ENCODE measurements at places on chromosomes 13 and 19.
A peak's percentile ranks its signal among the peaks of the same experiment; 100 is the strongest.

- DNase-seq: no peak
These were observed 1.6 kb downstream of the LPAR6 start for GRCh38 chr13:48411147-48411794.

DNA sequence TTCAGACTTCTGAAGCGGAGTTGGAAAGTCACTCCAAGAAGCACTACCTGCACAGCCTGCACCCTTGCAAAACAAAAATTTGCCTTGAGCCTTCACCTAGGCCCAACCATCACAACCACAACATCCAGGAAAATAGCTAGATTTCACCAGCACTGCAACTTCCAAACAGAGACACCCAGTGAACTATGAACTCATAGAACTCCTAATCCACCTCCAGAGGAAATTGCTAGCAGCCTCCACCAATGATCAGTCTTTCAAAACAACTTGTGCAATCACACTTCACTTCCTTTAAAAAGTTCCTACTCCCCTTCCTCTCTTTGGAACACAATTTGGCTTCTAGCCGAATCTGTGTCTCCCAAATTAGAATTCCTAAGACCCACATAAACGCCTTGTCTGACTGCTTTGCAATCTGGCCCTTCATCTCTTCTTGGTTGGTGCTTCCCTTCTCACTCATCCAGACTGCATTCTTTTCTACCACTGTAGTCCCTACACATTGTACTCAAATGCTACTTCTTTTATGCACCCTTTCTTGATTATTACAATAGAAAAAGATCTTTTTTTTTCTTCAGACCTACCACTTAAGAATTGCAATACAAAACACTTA is 489.2 kb upstream of the ARGLU1 start:
- no peak for DNase-seq

DNA sequence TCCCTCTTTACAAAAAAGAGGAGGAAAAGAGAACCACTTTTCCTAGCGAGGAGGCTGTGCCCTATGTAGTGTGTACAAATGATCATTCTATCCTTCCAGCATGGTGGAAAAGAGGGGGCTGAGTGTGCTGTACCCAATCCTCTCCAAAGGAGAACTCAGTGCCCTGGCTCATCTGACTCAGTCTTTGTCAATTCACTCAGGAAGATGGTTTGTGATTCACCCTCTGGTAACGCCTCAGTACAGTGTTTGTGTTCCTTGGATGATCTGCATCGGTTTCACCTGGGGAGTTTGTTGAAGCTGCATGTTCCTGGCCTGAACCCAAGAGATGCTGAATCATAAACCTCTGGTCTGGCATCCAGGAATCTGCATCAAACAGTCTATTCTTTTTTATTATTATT is 18.3 kb upstream of the ENOX1 start:
- no peak for DNase-seq

GRCh38 chr19:54162241-54162805 is 2.8 kb upstream of the LENG1 start:
- peak; percentile 86 for DNase-seq

DNA sequence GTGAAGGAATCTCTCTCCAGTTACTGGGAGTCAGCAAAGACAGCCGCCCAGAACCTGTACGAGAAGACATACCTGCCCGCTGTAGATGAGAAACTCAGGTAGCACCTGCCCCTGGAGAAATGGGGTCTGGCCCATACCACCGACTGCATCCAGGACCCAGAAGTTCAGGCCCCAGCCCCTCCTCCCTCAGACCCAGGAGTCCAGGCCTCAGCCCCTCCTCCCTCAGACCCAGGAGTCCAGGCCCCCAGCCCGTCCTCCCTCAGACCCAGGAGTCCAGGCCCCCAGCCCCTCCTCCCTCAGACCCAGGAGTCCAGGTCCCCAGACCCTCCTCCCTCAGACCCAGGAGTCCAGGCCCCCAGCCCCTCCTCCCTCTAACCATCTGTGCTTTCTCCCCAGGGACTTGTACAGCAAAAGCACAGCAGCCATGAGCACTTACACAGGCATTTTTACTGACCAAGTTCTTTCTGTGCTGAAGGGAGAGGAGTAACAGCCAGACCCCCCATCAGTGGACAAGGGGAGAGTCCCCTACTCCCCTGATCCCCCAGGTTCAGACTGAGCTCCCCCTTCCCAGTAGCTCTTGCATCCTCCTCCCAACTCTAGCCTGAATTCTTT is 3.0 kb downstream of the APOC2 start:
- no peak for DNase-seq

DNA sequence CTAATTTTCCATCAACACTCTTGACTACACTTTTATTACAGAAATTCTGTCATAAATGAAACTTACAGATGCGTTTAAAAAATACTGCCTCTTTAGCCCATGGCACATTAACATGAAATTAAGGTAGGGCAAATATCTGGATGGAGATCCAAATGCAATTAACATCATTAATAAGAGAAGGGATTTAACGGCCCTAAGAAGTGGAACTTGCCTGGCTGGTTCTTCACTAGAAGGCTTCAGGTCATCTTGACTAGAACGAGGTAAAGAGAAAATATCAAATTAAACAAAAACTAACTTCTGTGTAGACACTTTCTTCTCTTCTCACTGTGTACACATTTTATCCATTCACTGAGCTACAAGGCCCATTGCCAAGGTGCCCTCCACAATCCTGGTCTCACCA is 1093.4 kb downstream of the EFNB2 start:
- no peak for DNase-seq

DNA sequence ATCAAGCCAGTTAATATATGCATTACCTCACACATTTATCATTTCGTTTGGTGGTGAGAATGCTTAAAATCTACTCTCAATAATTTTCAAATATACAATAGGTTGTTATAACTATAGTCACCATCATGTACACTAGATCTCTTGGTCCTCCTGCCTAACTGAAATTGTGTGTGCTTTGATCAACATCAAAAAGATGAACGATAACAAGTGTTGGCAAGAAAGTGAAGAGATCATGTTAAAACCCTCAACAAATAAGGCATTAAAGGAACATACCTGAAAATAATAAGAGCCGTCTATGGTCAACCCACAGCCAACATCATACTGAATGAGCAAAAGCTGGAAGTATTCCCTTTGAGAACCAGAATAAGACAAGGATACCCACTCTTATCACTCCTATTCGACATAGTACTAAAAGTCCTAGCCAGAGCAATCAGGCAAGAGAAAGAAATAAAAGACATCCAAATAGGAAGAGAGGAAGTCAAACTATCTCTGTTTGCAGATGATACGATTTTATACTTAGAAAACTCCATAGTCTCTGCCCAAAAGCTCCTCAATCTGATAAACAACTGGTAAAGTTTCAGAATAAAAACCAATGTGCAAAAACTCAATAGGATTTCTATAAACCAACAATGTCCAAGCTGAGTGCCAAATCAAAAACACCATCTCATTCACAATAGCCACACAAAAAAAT is 27.9 kb upstream of the OR10H1 start:
- DNase-seq: no peak

GRCh38 chr13:32861304-32861703 is 154.9 kb upstream of the KL start:
- DNase-seq: no peak

DNA sequence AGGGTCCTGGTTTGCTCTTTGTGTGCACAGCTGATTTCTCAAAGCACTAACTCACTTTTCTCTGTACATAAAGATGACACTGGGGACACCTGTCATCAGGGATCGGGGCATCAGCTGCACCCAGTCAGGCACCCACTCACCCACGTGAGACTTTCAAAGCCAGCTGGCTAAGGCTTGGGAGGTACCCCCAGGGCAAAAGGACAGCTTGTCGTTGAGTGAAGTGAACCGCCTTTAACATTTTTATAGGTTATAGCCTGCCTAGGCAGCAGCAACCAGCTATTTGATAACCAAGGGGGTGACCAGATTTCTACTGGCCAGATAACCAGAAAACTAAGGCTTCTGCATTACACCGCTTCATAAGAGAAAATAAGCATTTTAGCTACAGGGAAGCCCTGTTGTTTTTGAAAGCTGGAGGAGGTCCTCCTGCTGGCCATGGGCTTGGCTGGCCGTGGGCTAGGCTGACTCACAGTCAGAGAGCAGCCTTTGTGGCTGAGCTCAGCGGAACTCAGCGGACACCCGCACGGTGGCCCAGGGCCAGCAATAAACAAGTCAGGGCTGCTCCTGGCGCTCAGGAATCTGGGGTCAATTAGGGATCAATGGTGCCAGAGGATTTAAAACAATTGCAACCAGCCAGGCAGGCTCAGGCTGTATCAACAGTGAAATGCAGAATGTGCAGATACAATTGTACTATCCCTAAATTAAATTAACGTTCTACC is 57.1 kb downstream of the ALOX5AP start:
- DNase-seq: no peak

- DNase-seq: no peak
These were observed 12.5 kb upstream of the TBC1D4 start for GRCh38 chr13:75494491-75494890.

DNA sequence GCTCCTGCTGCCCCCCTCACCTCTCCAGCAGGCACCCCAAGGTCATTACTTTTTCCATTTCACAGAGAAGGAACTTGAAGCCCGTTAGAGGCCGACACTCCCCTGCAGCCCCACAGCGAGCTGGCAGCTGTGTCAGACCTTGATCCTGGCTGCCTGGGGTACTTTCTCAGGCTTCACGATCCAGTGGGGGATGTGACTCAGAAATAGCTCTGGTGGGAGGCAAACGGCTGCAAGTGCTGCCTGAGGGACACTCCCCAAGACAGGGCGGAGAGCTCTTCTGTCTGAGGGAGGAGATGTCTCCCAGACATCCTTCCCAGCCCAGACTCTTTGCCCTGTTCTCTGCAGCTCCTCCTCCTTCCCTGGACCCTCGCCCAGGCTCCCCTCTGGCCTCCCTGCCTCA is 4.8 kb downstream of the TSKS start:
- DNase-seq: no peak

DNA sequence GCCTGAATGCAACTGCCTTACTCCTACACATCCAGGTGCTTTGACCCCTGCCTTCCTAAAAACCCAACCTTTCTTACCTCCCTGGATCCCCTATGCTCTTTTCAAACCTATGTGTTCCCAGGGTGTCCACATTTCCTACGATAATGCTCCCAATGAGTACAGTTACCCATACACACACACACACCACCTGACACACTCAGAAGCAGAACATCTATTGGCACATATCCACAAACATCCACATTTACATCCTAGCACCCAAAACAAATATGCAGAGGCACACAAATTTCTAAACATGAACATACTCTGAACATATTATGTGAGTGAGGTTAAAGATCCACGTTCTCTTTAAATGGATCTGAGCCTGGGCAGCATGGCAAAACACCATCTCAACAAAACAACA is 22.4 kb upstream of the PLAUR start:
- no peak for DNase-seq

DNA sequence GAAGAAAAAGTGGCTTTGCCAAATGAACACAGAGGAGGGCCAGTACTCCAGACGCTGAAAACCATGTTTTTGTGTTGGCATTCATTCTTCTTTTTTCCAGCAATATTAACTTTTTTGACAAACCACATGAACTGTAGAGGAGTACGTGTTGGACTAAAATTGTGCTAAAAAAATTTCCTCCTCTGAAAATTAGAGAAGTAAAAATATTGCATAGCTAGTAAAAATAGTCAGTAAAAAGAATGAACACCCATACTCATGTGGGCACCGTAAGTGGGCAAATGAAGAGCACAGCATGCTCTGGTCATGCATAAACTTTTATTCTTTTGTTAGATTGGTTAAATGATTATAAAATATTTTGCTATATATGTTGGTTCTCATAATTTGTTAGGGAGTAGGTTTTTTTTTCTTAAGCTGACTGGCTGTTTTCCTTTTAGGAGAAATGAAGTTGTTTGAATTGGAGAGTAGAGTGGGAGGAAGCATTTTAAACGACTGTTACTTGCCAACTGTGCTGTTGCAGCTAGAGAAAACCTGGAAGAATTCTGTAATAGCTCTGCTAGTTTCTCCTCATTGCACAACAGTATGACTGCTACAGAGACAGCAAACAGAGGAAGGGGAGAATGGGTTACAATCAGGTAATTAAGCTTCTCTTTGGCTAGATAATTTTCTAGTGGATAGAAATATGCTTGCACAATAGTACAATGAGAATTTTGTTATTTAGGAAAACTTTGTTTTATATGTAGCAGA is 222.4 kb downstream of the KCTD12 start:
- DNase-seq: no peak

DNA sequence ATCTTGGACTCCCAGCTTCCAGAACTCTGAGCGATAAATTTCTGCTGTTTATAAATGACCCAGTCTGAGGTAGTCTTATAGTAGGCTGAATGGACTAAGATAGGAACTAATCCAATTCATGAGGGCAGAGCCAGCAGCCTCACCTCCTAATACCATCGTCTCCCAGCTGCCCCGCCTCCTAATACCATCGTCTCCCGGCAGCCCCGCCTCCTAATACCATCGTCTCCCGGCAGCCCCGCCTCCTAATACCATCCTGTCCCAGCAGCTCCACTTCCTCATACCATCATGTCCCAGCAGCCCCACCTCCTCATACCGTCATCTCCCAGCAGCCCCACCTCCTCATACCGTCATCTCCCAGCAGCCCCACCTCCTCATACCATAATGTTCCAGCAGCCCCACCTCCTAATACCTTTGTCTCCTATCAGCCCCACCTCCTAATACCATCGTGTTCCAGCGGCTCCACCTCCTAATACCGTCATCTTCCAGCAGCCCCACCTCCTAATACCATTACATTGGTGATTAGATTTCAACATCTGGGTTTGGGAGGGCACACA is 2.4 kb upstream of the ARGLU1 start:
- peak; percentile 95 for DNase-seq

All from CD4-positive, alpha-beta T cell treated with Interferon alpha-2 for 1 hour (primary cell).